ENCODE measurements at places on chromosomes 2 and 18.

DNA sequence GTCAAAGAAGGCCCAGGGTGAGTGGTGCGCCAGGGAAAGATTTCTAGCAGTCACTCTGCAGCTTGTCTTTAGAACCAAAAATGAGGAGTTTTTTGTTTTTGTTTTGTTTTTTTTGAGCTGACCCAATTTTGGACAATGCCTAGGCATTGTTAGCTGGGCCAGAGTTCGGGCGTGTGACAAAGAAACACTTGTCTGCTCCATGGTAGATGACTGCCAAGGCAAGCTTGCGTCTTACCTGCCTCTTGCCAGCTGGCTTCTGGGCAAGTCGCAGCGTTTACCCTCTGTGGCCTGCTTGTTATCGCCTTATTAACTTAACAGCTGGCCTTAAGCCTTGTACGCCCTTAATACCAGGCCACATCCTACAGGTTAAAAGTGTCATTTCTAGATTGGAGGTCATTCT is 114.3 kb downstream of the GALNT1 start:
- DNase-seq: peak; percentile 22

DNA sequence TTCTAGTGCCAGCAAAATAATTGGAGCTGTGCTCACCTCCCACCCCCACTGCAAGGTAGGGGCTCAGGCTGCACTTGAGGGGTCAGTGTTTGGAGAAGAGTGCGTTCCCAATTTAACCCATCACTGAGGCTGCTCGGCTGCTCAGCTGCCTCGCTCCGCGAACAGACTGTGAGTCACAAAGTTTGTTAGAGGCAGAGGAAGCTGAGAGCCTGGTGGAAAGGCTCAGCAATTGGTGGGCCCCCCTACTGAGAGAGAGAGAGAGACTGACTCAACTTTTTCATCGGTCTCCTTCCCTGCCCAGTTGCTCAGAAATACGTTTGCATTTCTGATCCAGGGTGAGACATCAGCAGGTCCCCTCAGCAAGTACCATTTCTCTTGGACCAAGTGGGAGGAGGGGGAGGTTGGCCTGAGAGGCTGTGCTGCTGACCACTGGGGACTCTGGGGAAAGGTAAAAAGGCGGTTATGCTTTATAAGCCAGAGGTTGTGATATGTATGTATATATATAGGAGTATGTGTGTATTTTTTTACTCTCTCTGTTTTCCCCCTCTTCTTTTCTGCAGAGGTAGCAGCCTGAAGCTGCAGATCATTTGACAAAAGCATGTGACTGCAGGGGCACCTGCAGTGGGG is 1.5 kb downstream of the EFR3B start:
- DNase-seq: no peak

- no peak for DNase-seq
These were observed 208.6 kb downstream of the C1D start for GRCh38 chr2:67854103-67854743.

GRCh38 chr2:554444-554843 is 122.8 kb downstream of the TMEM18 start:
- no peak for DNase-seq

GRCh38 chr2:156532989-156533388 is 96.8 kb downstream of the GPD2 start:
- DNase-seq: no peak

Data from frontal cortex (tissue), 4 donors.